ENCODE measurements at places on chromosomes 1 and 21.

- DNase-seq: no peak
Measured at GRCh38 chr1:228194436-228194835, 13.4 kb upstream of the OBSCN start.

DNA sequence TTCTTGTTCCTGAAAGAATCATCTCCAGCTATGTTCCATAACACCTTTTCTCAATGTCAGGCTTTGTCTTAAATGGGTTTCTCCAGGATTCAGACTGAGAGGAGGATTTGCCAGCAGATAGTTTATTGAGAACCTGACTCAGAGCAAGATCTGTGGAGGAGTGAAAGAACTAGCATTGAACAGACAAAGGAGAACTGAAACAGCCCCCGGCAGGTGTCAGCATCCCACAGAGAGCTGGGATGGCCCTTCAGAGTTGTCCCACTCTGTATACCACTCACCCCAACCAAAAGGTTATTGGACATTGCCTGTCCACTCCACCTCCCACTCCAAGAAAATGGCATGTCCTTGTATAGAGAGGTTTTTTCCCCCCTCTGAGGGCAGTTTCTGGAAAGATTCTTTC, 270.7 kb downstream of the PAPPA2 start:
- no peak for DNase-seq

GRCh38 chr1:235516862-235517446, 12.7 kb upstream of the B3GALNT2 start:
- no peak for DNase-seq

- DNase-seq: peak; percentile 58
Measured at GRCh38 chr1:223531742-223532341, 133.7 kb downstream of the CAPN8 start.

- DNase-seq: no peak
Measured at GRCh38 chr1:234134878-234135277, 230.4 kb downstream of the SLC35F3 start.
